ENCODE measurements at places on chromosomes 7 and 10.

DNA sequence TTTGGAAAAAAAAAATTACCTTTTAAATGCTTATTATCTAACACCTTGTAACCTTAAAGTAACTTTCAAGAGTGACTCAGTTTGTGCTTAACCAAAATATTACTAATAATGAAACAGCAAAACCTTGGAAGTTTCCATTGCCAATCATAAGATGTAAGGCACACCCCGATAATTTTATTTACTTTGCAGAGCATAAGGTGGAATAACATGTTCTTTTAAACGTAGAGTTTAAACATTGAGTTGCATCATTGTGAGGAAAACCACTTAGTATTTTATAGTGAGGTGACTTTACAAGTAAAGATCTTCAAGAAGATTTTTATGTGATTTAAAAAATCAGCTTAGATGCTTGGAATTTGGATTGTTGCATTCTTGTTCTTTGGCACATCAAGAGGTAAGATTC is at the start of gene PNLIPRP3:
PNLIPRP3 (plus strand) TSS at position 177 of the 400 bp plus-strand sequence; CDS start at position 343, 166 bp downstream.
- H3K36me3 ChIP-seq, result no peaks in the 10 kb centered on the region
- H3K4me1 ChIP-seq, result no peaks in the 10 kb centered on the region

GRCh38 chr7:41787651-41788350 is 84.9 kb upstream of the INHBA start:
- H3K27ac ChIP-seq, result no peak overlapping the region
- H3K36me3 ChIP-seq, result no peaks in the 10 kb centered on the region
- H3K4me1 ChIP-seq, result no peaks in the 10 kb centered on the region
- peaks cover 39% of the 10 kb centered on the region for H3K27me3 ChIP-seq

DNA sequence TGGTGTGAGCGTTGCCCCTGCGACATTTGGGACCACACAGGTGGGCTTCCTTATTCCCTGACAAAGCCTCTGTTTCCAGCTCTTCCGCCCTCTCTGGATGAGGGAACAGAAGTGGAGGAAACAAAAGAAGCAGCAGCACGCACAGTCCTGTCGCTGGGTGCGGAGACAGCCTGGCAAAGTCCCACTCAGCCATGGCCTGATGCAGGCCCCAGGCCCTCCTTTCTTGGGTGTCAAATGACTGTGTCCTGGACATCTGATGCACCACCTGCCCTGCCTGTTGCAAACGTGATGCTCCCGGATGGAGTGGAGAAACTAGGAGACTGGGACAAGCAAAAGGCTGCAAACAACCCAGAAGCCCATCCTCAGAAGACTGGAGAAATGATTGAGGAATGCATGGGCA is 20.7 kb downstream of the ZMIZ2 start:
- peaks cover 72% of the 10 kb centered on the region for H3K36me3 ChIP-seq
- DNase-seq, result no peak
- peaks cover 20% of the 10 kb centered on the region for H3K4me1 ChIP-seq
- peak overlapping the region; percentile 85 for H3K27ac ChIP-seq
- H3K27me3 ChIP-seq, result no peaks in the 10 kb centered on the region
- H3K4me3 ChIP-seq, result peak overlapping the region; percentile 18

- H3K27me3 ChIP-seq, result no peaks in the 10 kb centered on the region
- H3K4me1 ChIP-seq, result no peaks in the 10 kb centered on the region
- DNase-seq, result no peak
- H3K4me3 ChIP-seq, result no peak overlapping the region
- H3K27ac ChIP-seq, result no peak overlapping the region
These were observed 69.8 kb upstream of the PIK3CG start for GRCh38 chr7:106795084-106795876.

Data from Calu3 (cell line).